Endothelial cell of umbilical vein (primary cell): ENCODE measurements at places on chromosomes 1 and 21. TPM values are rescaled to one million over a fixed set of nuclear protein-coding genes. Genes with fewer than 3 reads are reported as not detected.

C1orf226 gene
- 1.8 and 2.5 TPM in 2 replicates for polyA plus RNA-seq

DNA sequence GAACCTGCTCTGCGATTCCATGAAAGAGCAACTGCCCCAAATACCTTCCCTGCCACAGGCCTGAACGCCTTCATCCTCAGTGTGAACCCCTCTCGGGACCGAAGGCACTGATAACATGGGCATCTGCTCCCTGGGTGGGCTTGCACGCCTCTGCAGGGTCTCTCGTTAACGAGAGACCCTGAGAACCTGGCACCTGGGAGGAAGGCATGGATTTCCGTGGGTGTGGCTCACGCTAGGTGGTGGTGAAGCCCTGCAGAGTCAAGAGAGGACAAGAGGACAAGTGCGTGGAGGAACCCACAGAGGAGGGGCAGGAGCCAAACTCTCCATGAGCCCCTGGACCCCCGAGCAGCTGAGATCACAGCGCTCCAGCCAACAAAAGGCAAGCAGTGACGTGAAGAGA lies 26.8 kb upstream of the COL6A2 start:
- no peak for DNase-seq

LY9 gene
- polyA plus RNA-seq: not detected in 2 replicates

ZYG11B gene
- 7.3 and 8.2 TPM in 2 replicates for polyA plus RNA-seq

GRCh38 chr1:182764029-182764727 lies 25.4 kb upstream of the NPL start:
- no peak for DNase-seq
